Stimulated activated CD8-positive, alpha-beta memory T cell treated with anti-CD3 and anti-CD28 coated beads, Interleukin-15, amount 100 ng/mL, for 1 hour (primary cell): ENCODE measurements at places on chromosomes 2 and 18.

DNA sequence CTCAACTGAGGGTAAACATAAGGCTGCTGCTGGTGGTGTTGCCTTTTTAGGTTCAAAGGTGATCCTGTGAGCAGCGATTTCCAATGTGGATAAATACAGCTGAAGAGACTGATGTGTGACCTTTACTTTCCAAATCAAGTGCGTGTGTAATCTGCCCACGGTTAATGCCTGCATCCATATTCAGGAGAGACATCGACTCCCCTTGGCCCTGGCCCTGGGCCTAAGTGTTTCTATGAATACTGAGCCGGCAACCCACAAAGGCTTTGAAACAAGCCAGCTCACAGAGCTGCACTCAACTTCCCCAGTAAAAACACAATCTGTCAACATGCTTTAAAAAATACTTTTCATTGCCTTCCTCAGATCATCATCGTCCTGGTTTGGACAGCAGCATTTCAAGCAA, 1026.6 kb downstream of the TMEM182 start:
- no peak for DNase-seq

DNA sequence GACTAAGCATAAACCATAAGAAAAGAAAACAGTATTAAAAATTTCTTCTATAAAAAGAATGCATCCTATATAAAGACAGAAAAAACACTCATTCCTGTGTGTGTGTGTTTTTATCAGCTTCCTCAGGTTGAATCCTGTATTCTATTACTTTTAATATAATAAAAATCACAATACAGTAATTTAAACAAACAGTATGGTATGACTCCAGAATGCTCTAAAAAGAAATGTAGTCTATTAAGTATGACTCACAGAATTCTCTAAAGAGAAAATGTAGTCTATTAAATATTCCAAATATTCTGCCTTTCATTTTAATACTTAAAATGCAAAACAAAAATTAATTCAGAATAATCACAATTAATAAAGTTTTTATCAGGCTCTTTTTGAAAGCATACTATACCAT, 19.8 kb downstream of the CCDC88A start:
- DNase-seq: no peak

DNA sequence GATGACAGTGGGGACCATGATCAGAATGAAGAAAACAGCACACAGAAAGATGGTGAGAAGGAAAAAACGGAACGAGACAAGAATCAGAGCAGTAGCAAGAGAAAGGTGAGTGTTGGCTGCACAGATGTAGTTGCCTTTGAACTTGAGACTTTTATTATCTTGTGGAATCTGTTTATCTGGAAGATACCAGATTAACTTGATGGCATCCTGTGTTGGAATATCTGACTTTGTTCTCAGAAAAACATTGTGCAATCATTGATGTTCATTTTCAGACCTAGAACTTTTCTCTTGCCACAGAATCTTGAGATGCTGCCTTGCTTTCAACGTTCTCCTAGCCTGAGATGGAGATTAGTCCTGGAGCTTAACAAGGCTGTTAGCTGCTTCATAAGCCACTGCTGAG, 5.9 kb downstream of the EIF4E2 start:
- DNase-seq: no peak

- no peak for DNase-seq
These were observed 147.5 kb upstream of the TTC39C start for GRCh38 chr18:23867006-23867405.

- no peak for DNase-seq
These were observed 423.4 kb downstream of the RND3 start for GRCh38 chr2:150063931-150064548.

DNA sequence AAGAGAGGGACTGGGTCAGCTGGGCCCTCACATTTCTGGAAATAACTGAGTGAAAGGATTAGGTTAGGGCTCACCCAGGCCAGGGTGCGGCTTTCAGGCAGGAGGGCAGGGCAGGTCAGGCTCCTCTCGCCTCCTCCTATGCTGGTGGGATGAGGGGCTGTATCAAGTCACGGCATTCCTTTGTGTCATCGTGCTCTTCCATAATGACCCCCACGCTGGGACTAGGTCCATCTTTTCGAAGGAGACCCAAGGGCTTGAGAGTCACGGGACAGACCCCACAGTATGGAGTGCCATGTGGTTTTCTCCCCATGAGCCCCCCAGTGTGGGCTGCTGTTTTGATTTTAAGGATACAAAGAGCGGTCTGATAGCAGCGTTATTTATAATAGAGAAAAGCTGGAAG, 137.8 kb upstream of the COPS8 start:
- DNase-seq: no peak

- DNase-seq: no peak
These were observed 296.2 kb upstream of the NRP2 start for GRCh38 chr2:205386109-205386508.

GRCh38 chr2:133235968-133236367, 332.3 kb downstream of the NCKAP5 start:
- no peak for DNase-seq

GRCh38 chr18:31603315-31603714, 11.6 kb downstream of the TTR start:
- DNase-seq: no peak

- DNase-seq: no peak
These were observed 1089.3 kb downstream of the SUCLG1 start for GRCh38 chr2:83369601-83370418.

DNA sequence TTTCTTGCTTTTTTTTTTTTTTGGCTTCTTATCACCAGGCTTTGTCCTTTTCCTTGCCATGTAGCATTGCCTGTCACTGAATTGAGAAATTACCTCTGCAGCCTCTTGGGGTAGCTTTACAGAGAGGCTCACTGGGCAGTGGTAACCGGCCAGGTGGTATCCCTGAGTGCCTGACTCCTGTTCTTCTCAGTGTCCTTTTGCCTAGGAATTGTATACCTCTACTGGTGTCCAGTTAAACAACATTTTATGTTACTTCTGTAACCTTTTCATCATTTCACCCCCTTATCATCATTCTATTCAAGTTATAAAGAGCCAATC, 523.9 kb downstream of the BCL11A start:
- no peak for DNase-seq

DNA sequence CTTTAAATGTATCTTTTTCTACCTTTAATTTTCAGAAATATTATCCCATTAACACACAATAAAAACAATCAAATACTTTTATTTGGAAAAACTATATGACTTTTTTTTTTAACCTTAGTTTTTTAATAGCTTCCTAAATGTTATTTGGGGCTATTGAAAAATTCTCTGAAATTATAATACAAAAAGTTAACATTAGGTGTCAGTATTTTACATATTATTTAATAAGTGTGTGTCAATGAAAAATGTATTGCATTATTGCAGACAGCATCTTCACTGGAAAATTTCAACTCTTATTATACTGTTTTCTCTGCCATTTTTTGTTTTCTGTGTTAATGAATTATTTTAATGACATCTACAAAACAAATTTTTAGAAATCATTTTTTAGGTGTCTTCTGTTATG, 51.1 kb upstream of the ARHGAP15 start:
- DNase-seq: no peak

DNA sequence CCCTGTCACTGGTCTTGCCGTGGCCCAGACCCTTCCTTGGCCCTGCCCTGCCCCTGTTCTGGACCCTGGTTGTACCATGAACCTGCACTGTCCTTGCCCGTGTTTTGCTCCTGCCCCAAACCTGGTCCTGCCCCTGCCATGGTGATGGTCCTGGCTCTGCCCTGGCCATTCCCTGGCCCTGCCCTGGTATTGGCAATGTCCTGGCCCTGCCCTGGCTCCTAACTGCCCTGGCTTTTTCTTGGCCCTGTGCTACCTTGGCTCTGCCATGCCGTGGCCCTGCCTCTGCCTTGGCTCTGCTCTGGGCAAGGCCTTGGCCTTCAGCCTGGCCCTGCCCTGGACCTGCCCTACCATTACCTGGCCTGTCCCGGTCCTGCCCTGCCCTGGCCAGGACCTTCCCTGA, 5.5 kb upstream of the ANKRD62 start:
- DNase-seq: no peak

- DNase-seq: no peak
These were observed 179.0 kb downstream of the SMAD7 start for GRCh38 chr18:48771641-48772375.

DNA sequence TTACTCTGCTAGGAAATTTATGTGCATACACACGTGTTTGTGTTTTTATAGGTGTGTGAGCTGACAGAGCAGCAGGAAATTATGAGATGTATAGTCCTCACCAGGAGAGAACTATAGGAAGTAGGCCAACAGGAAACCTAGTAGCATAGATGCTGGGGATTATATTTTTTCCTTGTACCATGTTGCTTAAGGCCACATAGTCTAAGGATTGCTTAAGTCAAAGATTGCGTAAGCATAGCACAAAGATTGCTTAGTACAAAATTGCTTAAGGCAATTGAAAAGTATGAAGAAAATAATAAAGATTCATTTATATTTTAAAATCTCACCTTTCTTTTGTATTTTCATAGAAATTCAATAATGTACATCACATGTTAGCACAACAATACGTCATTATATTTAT, 18.7 kb upstream of the CCDC102B start:
- no peak for DNase-seq

- no peak for DNase-seq
These were observed 37.5 kb downstream of the PAX8 start for GRCh38 chr2:113240915-113241911.

GRCh38 chr18:49249521-49249920, 210.9 kb downstream of the DYM start:
- DNase-seq: no peak

DNA sequence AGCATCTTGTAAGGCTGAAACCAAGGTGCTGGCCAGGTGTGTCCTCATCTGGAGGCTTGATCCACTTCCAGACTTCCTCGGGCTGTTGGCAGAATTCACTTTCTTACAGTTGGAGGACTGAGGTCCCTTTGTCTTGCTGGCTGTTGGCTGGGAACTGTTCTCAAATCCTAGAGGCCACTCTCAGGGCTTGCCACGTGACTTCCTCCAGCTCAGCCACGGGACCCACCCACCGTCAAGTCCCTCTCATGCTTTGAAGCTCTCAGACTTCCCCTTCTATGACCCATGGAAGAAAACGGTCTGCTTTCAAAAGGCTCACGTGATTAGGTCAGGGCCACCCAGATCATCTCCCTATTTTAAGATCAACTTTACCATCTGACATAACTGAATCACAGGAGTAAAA, 77.1 kb downstream of the SMAD4 start:
- DNase-seq: no peak

DNA sequence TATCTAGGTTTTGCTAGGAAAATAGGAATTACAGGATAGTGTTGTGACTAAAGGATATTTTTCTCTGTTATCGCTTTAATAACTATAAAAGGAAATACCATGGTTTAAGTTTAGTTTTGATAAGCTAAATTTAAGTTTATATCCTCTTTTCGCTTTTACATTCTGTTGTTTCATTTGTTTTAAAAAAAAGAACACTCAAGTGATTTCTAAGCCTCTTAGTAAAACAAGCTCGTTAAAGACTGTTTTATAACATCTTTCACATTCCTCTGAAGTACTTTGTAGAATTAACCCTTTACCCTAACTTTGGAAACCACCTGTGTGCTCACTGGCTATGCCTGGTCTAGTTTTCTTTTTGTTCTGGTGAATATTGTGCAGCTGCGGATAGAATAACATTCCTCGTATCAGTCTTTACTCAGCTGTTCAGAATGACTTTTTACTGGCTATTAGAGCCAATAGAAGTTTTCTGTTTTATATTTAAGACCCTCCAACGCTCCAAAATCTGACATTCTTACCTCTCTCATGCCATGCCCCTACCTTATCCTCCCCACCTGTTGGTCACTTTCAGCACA, 183.1 kb downstream of the PTPRM start:
- no peak for DNase-seq

- DNase-seq: no peak
These were observed 26.0 kb upstream of the NOTO start for GRCh38 chr2:73176205-73176880.

DNA sequence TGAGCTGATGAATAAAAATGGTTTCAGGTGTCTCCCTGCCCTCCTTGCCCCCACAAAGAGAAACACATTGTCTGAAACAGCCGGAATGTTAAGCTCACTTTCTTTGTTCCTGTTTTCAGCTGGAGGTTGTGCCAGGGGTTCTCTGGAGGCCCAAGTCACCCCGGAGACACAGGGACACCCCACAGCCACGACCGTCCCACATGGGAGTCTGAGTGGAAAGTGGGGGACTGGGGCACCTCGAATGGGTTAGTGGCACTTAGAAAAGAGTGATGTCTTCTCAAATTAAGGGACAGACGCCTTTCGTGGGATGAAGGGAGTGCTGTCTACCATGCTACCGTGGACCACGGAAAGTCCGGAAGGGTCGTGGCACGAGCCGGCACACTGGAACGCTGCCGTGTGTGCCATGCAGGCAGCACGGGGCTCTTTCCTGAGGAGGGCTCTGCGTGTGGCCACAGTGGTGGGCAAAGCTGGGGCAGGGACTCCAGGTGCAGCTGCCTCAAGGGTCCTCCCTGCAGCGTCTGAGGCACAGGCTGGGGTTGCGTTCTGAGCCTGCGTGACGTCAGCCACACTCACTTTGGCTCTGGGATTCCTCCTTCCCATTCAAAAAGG, 39.4 kb upstream of the CTDP1 start:
- DNase-seq: no peak

DNA sequence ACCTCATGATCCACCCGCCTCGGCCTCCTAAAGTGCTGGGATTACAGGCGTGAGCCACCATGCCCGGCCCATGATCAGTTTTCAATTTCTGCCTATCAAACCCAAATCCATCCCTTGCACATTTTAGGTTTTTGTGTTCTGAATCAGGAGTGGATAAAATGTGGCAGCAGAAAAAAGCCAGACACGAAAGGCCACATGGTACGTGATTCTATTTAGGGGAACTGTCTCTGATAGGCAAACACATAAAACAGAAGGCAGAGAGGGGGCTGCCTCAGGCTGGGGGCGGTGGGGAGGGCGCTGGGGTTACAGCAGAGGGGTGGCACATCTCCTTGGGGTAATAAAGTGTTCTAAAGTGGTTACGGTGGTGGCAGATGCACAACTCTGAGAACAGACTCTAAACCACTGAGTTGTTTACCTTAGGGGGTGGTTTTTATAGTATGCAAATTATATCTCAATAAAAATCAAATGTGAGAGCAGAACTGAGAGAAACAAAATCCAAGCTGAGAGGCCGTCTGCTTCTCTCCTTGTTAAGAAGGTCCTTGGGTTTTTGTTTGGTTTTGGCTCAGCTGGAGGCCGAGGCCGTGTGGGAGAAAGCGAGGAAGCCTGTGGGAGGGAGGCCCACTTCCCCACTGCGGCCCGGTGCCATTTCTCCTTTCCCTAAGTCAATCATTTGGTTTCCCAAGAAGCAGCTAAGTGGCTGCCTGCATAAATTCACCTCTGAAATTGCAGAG, 78.0 kb downstream of the SOWAHC start:
- DNase-seq: no peak

- no peak for DNase-seq
These were observed 207.7 kb downstream of the BCL2 start for GRCh38 chr18:63111671-63112402.

DNA sequence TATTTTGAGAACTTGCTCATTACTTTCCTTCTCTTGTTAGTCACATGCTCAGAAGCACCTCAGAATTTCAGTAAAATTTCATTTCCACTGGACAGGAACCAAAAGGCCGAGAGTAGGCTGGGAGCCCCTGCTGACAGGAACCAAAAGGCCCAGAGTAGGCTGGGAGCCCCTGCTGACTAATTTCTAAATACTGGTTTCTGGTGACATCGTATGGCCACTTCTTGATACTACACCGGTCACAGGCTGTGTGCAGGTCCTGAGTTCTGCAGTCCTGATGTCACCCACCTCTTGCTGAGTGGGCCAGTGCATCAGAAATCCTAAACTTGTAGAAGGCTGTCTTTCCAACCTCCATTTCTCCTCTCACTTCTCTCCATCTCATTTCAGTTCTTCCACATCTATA, 17.7 kb upstream of the EN1 start:
- no peak for DNase-seq
